ENCODE measurements at places on chromosomes 2 and 18.
A peak's percentile ranks its signal among the peaks of the same experiment; 100 is the strongest.

- DNase-seq: peak; percentile 82
These were observed 65.4 kb downstream of the TRPM8 start for GRCh38 chr2:233982421-233983121.

DNA sequence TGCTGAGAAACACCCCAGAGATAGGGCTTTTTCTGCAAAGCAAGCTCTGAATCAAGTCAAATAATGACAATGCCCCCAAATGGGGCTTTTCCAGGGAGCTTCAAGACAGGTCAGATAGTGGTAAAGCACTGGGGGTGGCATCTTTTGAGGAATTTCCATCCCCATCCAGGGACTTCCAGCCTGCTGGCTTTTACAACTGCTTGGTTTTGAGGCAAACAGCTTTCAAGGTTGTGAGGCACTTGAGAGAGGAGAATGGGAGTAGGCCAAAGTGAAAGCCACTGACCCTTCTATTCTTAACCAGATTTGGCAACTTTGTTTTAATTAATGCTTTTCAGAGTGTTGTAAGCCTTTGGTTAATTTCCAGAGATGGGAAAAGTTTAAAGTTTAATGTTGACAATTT, 762.0 kb upstream of the POU3F3 start:
- DNase-seq: no peak

GRCh38 chr2:58057707-58058530, 11.3 kb downstream of the VRK2 start:
- DNase-seq: no peak

GRCh38 chr18:32091325-32091723, 350 bp upstream of the RNF138 start:
- no peak for DNase-seq

DNA sequence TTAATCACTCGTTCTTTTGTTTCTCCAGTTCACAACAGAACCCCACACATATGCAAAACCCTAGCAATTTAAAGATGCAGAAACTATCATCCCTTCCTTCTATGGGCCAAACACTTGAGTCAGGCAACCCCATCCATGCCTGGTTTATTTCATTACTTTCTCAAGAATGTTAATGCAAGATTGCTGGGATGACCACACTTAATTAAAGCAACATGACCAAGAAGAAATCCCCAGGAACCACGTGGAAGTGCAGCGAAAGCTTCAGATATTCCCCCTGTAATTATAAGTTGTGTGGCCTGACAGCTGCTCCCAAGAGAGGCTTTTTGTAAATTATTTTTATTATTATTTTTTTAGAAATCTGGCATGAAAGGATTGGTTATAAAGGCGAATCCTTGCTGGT, 246.2 kb upstream of the ID2 start:
- no peak for DNase-seq

DNA sequence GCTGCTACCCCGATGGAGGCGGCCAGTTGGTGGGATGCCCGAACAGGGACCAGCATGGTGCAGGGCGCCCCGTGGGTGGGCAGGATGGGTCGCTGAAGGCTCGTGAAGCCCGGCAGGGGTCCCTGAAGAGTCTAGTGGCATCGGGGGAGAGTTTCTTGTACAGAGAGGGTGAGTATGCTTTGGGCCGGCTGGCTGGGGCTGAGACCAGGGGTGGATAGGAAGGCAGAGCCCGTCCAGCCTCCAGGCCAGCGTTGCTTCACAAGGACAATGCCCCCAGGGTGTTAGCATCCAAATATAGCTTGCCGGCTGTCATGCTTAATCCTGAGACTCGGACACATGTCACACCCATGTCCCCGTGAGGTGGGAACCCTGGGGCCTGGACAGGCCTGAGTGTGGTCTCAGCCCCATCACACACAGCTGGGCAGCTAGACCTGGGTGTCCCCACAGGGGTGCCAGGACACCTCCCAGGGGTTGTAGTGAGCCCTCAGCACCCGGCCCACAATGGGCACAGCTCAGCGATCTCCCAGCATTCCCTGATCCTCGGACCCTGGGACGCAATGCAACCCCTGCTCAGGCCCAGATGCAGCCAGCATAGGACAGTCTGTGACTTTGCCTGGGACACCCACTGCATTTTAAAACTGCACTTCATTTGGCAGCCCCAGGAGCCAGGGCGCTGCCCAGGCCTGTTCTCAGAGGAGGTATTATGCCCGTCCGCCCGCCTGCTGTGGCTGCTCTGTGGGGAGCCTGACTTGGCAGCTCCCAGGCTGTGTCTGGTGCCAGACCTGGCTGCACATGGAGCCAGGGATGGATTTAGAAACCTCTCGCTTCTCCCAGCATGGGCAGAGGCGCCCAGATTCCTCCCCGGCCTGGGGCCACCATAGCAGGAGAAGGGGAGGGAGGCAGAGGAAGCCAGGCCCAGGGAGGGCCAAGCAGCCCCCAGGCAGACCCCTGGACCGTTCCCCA, 36.4 kb downstream of the RAMP1 start:
- DNase-seq: no peak

DNA sequence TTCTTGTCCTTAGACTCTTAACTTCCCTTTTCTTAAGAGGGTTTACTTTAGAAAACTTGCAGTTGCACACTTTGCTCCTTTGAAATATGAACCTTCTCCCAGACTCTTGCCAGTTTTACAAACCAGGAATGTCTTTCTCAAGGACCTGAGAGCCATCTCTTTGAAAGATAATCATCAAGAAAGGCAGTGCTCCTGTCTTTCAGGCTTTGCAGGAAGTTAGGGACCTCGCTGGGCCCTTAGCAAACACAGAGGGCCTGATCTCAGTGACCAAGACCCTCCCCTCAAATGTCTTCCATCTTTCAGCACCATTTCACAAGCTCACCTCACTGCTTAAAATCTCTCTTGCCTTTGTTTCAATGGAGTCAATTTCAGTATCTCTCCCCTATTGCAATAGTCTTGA, 32.0 kb upstream of the NYAP2 start:
- no peak for DNase-seq

- DNase-seq: no peak
These were observed 157.1 kb downstream of the TRABD2A start for GRCh38 chr2:84723831-84724230.

GRCh38 chr2:24820598-24821432, 27.6 kb downstream of the CENPO start:
- no peak for DNase-seq

- DNase-seq: no peak
These were observed 48.6 kb downstream of the SOX11 start for GRCh38 chr2:5740817-5741216.

- DNase-seq: no peak
These were observed 41.6 kb downstream of the HS6ST1 start for GRCh38 chr2:128276878-128277675.

DNA sequence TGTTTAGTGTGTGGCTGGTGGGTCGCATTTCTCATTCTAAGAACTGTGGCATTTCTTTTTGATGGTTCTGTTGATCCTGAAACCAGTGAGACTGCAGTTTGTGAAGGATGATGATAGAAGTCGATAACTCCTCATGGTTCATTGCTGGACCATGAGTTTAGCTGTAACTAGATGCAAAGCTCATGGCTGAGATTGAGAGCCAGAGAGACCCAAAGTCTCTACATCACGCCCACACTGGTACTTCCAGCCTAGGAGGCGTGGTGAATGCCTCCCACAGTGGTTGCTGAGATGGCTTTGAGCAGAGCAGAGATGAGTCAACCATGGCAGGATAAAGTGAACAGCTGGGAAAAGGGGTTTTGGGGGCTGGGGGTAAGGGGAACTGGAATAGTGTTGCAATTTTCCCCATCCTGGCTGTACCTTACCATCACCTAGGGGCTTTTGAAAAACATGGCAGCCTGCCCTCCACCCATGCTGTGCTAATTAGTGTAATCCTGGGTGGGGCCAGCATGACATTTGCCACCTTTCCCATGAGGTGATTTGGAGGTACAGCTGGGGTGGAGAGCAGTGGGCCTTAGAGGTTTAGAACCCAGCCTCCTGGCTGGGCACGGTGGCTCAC, 24.1 kb downstream of the INPP4A start:
- no peak for DNase-seq

DNA sequence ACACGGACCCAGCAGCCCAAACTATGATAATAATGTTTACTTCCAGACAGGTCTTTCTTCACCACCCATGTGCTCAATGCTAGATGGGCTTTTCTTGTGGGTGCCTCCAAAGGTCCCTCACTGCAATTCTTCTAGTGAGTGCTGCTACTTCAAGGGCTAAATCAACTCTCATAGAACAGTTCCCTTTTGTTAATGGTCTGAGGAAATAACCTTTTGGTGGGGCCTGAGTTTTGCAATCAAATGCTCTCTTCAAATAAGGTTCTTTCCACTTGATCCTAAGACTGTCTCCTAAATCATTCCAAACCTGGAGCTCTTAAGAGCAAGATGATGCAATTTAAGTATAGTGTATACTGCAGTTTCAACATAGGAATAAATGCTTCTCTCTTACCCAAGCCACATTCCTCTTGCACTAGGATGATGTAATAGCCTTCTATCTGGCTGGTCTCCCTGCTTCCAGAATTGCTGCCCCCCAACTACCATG, 6.0 kb downstream of the NEMP2 start:
- DNase-seq: no peak

DNA sequence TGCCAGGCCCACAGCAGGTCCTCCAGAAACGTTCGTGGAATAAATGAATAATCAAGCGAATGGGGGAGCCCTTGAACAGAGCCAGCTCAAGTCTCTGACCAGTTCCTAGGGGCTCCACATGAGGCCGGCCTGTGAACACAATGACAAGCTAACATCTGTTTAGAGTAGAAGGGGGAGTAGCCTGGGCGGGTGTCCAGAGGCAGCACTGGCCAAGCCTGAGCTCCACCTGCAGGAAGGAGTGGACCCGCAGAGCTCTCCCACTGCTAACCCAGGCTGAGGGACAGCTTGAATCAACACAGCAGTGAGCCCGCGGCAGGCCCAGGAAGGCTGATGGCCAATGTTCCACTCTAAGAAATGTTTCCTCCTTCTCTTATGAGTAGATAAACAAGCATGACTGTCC, 234.8 kb upstream of the RAB6C start:
- no peak for DNase-seq

DNA sequence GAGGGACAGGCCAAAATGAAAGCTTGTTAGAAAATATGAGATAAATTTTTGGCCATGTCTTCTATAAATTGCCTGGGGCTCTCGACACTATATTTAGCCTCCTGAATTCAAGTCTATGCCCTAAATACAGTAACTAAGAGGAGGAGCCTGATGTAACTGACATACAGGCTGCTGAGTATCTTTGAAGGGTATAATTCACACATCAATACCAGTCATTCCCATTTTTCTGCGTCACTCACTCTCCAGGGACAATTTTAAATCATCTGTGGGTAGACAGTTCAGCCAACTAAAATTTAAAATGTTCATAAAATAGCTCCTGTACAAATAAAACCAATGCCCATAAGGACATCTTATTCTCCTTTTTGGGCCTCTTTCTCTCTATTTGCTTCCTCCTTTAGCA, 105.9 kb downstream of the AP1S3 start:
- peak; percentile 79 for DNase-seq

GRCh38 chr2:109247812-109248211, 118.8 kb downstream of the SH3RF3 start:
- DNase-seq: no peak

- DNase-seq: peak; percentile 57
These were observed 21.9 kb downstream of the MRPL35 start for GRCh38 chr2:86221066-86221684.

Data from stromal cell of bone marrow (primary cell).